ENCODE measurements at places on chromosomes 16 and 17.
A peak's percentile ranks its signal among the peaks of the same experiment; 100 is the strongest.

DNA sequence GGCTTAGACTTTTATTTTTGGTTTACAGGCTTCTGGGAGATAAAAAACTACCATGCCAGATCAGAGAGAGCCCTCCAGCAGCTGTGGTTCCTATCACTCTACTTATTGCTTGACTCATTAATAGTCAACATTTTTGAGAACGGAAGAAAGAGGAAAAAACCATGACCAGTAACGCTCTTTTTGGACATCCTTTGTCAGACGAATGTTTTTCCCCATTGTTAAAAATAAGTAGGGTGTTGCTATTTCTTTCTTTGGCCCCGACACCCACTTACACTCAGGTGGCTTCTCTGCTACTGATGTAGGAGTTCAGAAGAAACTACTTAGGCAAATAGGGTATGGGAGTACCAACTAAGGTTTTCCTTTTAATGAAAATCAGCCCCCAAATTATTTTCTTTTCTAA, 27.5 kb downstream of the TVP23A start:
- no peak for DNase-seq

- no peak for DNase-seq
Observed at GRCh38 chr16:81358860-81359259, 44.1 kb downstream of the GAN start.

DNA sequence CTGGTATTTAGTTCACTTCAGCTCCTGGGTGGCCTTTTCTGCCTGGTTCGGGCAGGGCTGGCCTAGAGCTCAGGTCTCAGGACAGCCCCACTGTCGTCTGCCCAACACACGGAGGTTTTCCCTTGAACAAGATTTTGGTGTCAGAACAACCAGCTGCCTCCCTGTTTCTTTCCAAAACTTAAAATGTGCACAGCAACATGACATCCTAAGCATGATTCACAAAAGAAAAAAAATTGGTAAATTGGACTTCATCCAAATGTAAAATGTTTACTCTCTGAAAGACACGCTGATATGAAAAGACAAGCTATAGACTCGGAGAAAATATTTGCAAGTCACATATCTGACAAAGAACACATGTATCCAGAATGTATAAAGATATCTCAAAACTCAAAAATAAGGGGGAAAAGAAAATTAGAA, 197.8 kb upstream of the CHMP6 start:
- peak; percentile 13 for DNase-seq

DNA sequence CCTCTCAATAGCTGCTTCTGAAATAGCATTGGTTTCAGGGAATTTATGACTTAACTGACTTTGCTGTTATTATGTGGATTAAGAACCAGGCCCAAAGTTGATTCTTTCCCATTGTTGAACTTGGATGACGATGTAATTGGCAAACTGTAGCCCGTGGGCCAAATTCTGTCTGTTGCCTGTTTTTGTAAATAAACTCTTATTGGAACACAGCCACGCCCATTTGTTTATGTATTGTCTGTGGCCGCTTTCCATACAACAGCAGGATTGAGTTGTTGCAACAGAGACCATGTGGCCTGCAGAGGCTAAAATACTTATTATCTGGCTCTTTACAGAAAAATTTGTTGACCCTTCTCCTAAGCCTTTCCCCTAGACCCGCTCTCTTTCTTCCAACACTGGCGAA, 31.6 kb downstream of the NTN1 start:
- no peak for DNase-seq

- no peak for DNase-seq
Observed at GRCh38 chr16:53614346-53614745, 89.3 kb downstream of the RPGRIP1L start.

GRCh38 chr16:13021996-13022395, 120.6 kb downstream of the SHISA9 start:
- DNase-seq, result peak; percentile 50

DNA sequence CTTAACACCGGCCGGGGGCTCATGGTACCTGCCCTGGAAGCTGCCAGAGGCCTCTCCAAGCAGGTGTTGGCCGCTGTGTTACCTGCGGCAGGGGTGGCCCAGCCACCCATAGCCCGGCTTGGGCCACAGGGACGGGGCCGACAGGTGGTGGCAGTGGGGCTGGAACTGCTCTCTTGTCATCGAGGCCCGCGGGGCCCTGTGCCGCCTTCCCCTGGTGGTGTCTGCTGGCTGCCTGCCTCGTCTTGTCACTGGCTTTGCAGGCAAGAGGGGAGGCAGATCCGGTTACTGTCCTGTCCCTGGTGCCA, 27.1 kb downstream of the GSE1 start:
- no peak for DNase-seq

DNA sequence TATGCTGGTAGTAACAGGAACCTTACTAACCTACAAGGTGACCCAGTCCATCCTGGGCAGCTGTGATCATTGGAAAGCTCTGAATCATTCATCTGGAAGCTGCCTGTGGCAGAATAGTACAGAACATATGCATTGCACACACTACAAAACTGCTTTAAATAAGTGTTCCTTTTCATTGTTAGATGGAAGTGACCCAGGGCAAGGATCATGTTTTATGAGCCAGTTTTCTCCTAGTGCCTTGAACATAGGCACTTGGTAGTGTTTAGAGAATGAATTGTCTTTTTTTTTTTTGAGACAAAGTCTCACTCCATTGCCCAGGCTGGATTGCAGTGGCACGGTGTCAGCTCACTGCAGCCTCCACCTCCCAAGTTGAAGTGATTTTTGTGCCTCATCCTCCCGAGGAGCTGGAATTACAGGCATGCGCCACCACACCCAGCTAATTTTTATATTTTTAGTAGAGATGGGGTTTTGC, 55.4 kb downstream of the TENT4B start:
- DNase-seq, result peak; percentile 79

GRCh38 chr16:54282202-54282927, 4.2 kb downstream of the IRX3 start:
- no peak for DNase-seq

DNA sequence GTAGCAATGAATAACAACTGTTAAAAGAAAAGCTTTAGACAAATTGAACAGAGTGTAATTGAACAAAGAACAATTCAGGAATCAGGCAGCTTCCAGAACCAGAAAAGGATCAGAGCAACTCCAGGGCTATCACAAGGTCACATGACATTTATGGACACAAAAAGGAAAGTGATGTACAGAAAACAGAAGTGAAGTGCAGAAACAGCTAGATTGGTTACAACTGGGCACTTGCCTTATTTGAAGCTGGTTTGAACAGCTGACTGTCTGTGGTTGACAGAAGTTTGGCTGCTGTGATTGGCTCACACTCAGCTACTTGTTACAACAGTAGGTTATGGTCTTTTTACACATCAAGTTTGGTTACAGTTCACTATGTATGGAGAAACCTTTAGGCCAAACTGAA, 14.8 kb downstream of the EFCAB5 start:
- DNase-seq, result no peak

GRCh38 chr17:63153488-63153887, 187.5 kb downstream of the TANC2 start:
- no peak for DNase-seq

DNA sequence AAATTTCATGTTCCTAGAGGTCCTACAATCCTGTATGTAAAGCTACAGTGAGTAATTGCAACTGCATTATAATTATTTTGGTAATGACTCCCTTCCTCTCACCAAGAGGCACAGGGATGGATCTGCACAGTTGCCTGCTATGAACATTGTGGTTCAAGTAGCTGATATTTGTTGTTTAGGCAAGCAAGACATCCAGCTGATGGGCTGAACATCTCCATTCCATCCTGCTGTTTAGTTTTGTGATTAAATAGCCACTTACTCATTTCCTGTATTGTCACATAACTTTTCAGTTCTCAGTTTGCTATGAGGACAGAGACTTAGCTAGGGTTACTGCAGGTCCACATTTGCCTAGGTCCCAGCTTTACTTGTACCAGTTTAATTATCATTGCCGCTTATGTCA, 181.2 kb upstream of the TBX2 start:
- peak; percentile 62 for DNase-seq

GRCh38 chr17:50963139-50963538, 97.0 kb upstream of the TOB1 start:
- no peak for DNase-seq
